ENCODE measurements at places on chromosomes 16 and 17. TPM values are rescaled to one million over a fixed set of nuclear protein-coding genes. Genes with fewer than 3 reads are reported as not detected.

- peaks cover 2% of the 10 kb centered on the region for H3K4me1 ChIP-seq
- no peak overlapping the region for H3K4me3 ChIP-seq
- no peak overlapping the region for H3K27ac ChIP-seq
- peak; percentile 69 for DNase-seq
- H3K36me3 ChIP-seq = no peaks in the 10 kb centered on the region
Measured at GRCh38 chr16:74724820-74725549, 24.3 kb upstream of the MLKL start.

- no peaks in the 10 kb centered on the region for H3K4me1 ChIP-seq
- no peak overlapping the region for H3K4me3 ChIP-seq
- H3K27me3 ChIP-seq = no peaks in the 10 kb centered on the region
- no peaks in the 10 kb centered on the region for H3K36me3 ChIP-seq
- no peak overlapping the region for H3K27ac ChIP-seq
- no peak for DNase-seq
Measured at GRCh38 chr16:63982110-63982509, 1139.8 kb downstream of the CDH11 start.

- H3K27me3 ChIP-seq = no peaks in the 10 kb centered on the region
- no peak for DNase-seq
- H3K36me3 ChIP-seq = no peaks in the 10 kb centered on the region
Measured at GRCh38 chr17:80413771-80414507, 1.0 kb upstream of the ENDOV start.

GRCh38 chr16:84486551-84487235 lies 17.8 kb downstream of the MEAK7 start:
- H3K27ac ChIP-seq = no peak overlapping the region
- H3K36me3 ChIP-seq = peaks cover 67% of the 10 kb centered on the region
- H3K4me1 ChIP-seq = no peaks in the 10 kb centered on the region
- DNase-seq = no peak

DNA sequence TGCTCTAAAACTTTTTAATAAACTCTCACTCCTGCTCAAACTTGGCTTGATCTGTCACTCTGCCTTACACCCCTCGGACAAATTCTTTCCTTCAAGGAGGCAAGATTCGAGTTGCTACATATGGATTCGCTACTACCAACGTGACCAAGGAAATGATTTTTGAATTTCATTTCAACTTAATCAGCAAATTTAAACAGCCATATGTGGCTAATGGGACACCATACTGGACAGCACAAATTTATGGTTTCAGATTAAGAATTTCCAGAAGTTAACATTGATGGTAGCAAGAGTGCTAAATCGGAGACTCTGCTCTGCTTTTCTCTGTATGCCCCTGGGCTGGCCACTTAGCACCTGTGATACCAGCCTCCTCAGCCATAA lies 318.2 kb upstream of the PSMD7 start:
- H3K4me3 ChIP-seq = no peak overlapping the region
- no peak overlapping the region for H3K27ac ChIP-seq
- H3K27me3 ChIP-seq = no peaks in the 10 kb centered on the region

DNA sequence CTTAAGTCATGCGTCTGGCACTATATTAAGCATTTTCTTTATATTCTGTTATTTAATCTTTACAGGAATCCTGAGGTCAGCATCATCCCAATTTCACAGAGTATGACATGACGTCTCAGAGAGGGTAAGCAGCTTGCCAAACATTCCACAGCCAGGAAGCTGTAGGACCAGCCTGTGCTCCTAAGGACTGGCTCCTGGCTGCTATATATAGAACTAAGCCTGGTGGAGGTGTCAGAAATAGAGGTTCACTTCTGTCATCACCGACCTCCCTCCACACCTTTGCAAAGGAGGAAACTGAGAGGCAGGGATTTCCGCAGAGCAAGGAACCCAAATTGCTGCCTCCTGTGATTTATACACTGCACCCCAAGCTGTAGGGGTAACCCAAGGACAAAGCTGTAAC lies 37.9 kb upstream of the NDRG4 start:
- H3K36me3 ChIP-seq = no peaks in the 10 kb centered on the region
- H3K4me1 ChIP-seq = peaks cover 6% of the 10 kb centered on the region
- peaks cover 21% of the 10 kb centered on the region for H3K27me3 ChIP-seq
- no peak overlapping the region for H3K4me3 ChIP-seq
- DNase-seq = no peak

- no peaks in the 10 kb centered on the region for H3K27me3 ChIP-seq
- no peak for DNase-seq
- H3K27ac ChIP-seq = no peak overlapping the region
- H3K4me3 ChIP-seq = no peak overlapping the region
- H3K36me3 ChIP-seq = no peaks in the 10 kb centered on the region
- H3K4me1 ChIP-seq = no peaks in the 10 kb centered on the region
Measured at GRCh38 chr16:65697521-65697920, 575.7 kb upstream of the CDH11 start.

DNA sequence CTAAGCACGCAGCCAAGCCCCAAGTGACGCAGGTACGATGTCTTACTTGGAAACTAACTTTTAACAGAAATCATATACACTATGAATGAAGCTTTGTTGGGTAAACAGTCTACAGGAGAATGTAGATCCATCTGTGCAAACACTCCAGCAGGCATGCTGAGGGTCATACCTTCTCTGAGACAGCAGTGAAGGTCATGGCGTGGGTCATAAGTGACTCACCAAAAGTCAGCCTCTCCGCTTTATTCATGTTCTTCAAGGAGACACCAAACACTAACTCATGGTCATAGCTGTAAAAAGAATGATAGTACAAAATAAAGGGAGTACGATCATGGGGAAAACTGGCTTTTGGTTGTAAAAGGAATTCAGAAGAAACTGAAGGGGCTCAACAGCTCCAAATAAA lies 20.6 kb downstream of the BLMH start:
- no peaks in the 10 kb centered on the region for H3K27me3 ChIP-seq
- H3K27ac ChIP-seq = no peak overlapping the region

DNA sequence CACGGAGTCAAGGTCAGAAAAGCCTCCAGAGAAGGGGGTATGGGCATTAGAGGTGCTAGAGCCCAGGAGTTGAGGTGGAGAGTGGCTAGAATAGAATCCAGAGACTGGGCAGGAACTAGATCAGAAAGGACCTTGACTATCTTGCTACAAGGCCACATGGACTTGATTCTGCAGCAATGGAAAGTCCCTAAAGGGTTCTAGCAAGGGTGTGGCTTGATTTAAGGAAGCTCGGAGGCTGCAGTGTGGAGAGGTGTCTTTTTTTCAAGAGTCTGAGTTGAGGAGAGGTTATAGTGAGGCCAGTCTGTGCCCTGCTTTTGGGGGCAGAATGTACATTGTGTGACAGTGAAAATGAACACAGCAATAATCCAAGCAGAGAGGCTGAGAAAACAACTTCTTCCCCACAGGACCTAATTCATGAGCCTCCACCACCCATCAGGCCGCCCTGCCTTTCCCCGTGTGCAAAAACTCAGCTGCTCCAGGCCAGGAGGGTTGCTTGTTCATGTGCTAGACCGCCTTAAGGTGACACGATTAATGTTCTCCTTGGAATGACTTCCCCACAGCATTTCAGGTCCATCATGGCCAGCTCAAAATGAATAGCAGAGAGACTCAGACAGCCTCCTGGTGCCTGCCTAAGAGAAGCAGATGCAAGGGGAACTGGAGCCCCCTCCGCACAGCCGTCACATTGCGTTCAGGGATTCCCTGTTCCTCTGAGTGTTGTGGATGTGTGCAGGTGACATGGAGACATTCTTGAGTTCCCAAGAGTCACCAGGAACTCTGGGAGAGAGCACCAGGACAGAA lies 8.7 kb upstream of the BEAN1 start:
- no peak overlapping the region for H3K4me3 ChIP-seq
- H3K27ac ChIP-seq = no peak overlapping the region
- H3K27me3 ChIP-seq = no peaks in the 10 kb centered on the region
- no peaks in the 10 kb centered on the region for H3K36me3 ChIP-seq
- peak; percentile 19 for DNase-seq

- no peaks in the 10 kb centered on the region for H3K36me3 ChIP-seq
- no peaks in the 10 kb centered on the region for H3K4me1 ChIP-seq
- H3K27ac ChIP-seq = no peak overlapping the region
- no peak overlapping the region for H3K4me3 ChIP-seq
- DNase-seq = no peak
Measured at GRCh38 chr16:85717393-85718152, 28.8 kb upstream of the GINS2 start.

- no peak for DNase-seq
- H3K36me3 ChIP-seq = no peaks in the 10 kb centered on the region
- no peaks in the 10 kb centered on the region for H3K27me3 ChIP-seq
Measured at GRCh38 chr17:80546267-80546666, 1.6 kb downstream of the RPTOR start.

- H3K4me1 ChIP-seq = no peaks in the 10 kb centered on the region
- H3K36me3 ChIP-seq = no peaks in the 10 kb centered on the region
- H3K27me3 ChIP-seq = no peaks in the 10 kb centered on the region
- no peak overlapping the region for H3K4me3 ChIP-seq
- no peak overlapping the region for H3K27ac ChIP-seq
Measured at GRCh38 chr17:67400193-67400592, 23.1 kb downstream of the PITPNC1 start.

DNA sequence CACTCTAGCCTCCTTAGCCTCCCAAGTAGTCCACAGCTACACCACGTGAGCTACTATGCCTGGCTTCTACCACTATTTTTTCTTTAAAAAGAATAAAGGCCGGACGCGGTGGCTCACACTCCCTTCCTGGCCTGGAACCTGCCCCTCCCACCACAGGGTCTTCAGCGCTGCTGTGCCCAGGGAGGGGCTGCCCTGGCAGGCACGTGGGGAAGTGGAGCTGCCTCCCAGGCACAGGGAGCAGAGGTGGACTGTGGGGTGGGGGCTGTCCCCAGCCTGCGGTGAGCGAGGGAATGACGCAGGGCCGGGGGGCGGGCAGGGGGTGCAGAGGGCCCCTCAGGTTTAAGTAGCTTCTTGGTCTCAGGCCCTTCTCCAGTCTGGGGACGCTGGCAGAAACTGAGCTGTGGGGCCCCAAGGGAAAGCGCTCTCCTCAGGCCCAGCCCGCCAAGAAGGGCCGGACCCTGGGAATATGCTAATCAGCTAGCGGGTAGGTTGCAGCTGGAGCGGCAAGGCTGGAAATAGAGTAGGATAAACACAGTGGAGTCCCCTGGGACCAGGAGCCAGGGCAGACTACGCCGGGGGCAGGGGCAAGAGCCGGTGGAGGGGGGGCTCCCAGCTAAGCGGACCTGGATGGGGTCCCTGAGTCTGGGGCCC lies 46.8 kb downstream of the TIMM22 start:
- peak overlapping the region; percentile 75 for H3K27ac ChIP-seq
- peaks cover 20% of the 10 kb centered on the region for H3K36me3 ChIP-seq
- peak overlapping the region; percentile 49 for H3K4me3 ChIP-seq
- DNase-seq = no peak
- peaks cover 49% of the 10 kb centered on the region for H3K4me1 ChIP-seq

GRCh38 chr17:15039366-15039765 lies 225.8 kb downstream of the PMP22 start:
- no peak for DNase-seq
- no peaks in the 10 kb centered on the region for H3K27me3 ChIP-seq
- no peaks in the 10 kb centered on the region for H3K36me3 ChIP-seq
- no peak overlapping the region for H3K4me3 ChIP-seq

GRCh38 chr17:35944151-35944550 lies 638 bp upstream of the LYZL6 start:
- DNase-seq = no peak
- H3K27me3 ChIP-seq = no peaks in the 10 kb centered on the region
- no peaks in the 10 kb centered on the region for H3K4me1 ChIP-seq
- H3K27ac ChIP-seq = no peak overlapping the region

GRCh38 chr17:48487221-48487620 lies 43.6 kb downstream of the HOXB1 start:
- DNase-seq = no peak
- H3K27ac ChIP-seq = no peak overlapping the region
- H3K36me3 ChIP-seq = no peaks in the 10 kb centered on the region
- H3K27me3 ChIP-seq = no peaks in the 10 kb centered on the region

- H3K4me1 ChIP-seq = peaks cover 44% of the 10 kb centered on the region
- H3K4me3 ChIP-seq = peak overlapping the region; percentile 2
- DNase-seq = peak; percentile 62
- no peaks in the 10 kb centered on the region for H3K27me3 ChIP-seq
Measured at GRCh38 chr16:10922328-10923145, 19.7 kb downstream of the DEXI start.

DNA sequence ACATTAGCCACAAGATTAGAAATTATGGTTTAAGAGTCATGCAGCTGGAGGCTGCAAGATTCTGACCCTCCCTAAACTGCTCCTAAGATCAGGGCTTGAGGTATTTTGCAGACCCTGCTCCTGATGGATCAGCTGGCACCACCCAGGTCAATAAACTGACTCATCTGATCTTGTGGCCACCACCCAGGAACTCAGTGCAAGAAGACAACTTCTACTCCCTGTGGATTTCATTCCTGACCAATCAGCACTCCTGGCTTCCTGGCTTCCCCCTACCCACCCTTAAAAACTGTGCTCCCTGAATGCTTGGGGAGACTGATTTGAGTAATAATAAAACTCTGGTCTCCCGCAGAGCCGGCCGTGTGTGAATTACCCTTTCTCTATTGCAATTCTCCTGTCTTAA lies 25.0 kb upstream of the MILR1 start:
- no peak for DNase-seq
- no peaks in the 10 kb centered on the region for H3K36me3 ChIP-seq
- no peaks in the 10 kb centered on the region for H3K4me1 ChIP-seq
- no peaks in the 10 kb centered on the region for H3K27me3 ChIP-seq

DNA sequence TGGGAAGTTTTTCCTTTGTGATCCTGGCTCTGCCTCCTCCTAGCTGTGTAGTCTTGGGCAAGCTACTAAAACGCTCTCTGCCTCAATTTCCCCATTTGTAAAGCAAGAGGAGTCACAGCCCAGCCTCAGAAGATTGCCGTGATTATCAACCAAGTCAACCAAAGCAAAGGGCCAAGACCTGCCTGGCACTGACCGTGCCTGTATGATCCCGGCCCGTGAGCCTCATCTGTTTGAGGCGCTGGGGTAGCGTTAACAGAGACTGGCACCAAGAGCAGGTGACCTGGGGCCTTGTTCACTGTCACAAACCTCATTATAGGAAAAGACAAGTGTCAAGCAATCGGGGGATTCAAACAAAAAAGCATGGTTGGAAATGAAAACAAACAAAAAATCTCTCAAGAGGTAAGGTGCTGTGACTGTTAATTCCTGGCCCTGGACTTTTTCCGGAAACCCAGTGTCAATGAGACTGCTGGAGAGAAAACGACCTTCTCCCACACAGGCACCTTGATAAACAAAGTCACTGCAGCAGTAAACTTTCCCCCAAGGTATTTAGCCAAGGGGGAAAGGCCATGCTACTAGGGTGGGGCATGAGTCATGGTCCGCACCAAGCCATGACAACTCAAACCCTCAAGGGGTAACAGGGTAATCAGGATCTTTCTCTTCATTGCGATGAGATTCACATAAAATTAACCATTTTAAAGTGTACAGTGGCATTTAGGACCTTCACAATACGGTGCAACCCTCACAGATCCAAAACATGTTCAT lies 5.4 kb downstream of the MEAK7 start:
- H3K4me3 ChIP-seq = no peak overlapping the region
- DNase-seq = no peak
- peaks cover 31% of the 10 kb centered on the region for H3K36me3 ChIP-seq
- H3K4me1 ChIP-seq = peaks cover 7% of the 10 kb centered on the region

Gene C17orf100
- total RNA-seq = 4.3 TPM

Gene HCRT
- not detected for total RNA-seq
